ENCODE measurements at places on chromosomes 2 and 18. TPM values are rescaled to one million over a fixed set of nuclear protein-coding genes. Genes with fewer than 3 reads are reported as not detected.
A peak's percentile ranks its signal among the peaks of the same experiment; 100 is the strongest.

The LOXHD1 gene
- not detected for total RNA-seq

The UGT1A3 gene
- 0.64 TPM for total RNA-seq

- DNase-seq, result no peak
Measured at GRCh38 chr2:63789338-63790020, 52.2 kb upstream of the UGP2 start.

DNA sequence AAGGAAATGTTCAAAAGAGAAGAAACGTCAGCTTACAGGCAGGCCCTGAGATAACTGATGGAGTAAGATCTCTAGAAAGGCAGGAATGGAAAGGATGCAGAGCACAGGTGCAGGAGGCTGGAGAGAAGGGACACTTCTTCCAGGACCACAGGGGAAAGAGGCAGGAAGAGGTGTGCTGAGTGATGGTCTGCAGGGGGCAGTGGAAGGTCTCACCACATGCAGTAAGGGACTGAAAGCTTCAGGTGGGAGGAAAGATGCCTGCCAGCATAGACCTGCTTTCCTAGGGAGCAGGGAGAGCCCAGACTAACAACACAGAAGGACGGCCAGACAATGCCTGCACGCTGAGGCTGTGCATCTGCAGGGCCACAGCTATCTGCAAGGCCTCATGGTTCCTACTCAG is 156.8 kb downstream of the L3MBTL4 start:
- DNase-seq, result no peak

- no peak for DNase-seq
Measured at GRCh38 chr2:101775092-101775491, 77.6 kb downstream of the MAP4K4 start.

GRCh38 chr2:189511960-189512319 is 68.6 kb downstream of the SLC40A1 start:
- DNase-seq, result no peak

DNA sequence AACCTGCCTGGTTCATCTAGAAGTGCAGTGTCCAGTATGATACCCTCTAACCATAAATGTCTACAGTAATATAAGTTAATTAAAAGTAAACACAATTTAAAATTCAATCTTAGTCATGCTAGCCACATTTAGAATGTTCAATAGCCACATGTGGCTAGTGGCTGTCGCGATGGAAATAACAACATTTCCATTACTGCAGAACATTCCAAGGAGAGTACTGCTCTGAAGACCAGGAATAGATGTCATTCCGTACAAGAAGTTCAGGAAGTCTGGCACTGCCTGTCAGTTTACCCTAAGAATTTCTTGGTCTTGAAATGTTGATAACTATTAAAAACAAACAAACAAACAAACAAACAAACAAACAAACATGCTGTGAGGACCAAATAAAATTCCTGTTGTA is 17.2 kb downstream of the LANCL1 start:
- no peak for DNase-seq

- peak; percentile 68 for DNase-seq
Measured at GRCh38 chr2:70104231-70105111, 17.2 kb downstream of the PCBP1 start.

DNA sequence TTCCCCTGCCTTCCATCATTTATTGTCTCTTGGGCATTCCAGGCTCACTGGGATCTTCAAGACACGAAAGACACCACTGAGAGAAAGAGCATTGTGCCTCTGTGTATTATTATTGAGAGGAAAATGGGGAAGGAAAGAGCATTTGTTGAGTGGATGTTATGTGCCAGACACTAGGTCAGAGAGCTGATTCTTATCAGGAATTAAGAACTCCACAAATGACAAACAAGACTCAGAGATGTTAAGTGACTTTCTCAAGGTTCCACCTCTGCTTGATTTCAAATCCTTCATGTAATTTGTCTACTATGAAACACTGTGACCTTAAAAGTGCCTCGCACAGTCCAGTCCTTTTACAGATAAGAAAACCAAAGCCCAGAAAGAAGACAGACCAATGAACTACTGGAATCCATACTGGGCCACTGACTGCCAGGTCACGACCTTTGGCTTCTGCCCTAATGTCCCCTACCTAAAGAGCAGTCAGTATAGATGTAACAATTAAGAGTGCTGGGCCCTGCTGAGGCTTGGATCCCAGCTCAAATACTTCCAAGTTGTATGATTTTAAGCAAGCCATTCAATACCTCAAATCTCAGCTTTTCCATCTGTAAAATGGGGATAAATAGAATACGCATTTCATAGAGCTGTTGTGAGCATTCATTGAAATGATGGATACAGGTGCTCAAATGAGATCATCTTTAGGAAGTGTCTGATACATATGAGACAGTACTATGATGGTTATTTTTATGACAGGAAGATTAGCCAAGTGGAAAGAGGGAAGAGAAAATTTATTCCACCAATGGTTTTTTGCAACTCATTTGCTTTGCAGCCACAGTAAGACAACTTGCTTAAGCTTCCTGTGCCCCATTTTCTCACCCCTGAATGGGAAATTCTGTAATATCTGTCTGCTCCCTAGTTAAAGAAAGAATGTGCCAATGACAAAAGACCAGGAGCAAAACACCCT is 10.9 kb downstream of the KLF7 start:
- no peak for DNase-seq

DNA sequence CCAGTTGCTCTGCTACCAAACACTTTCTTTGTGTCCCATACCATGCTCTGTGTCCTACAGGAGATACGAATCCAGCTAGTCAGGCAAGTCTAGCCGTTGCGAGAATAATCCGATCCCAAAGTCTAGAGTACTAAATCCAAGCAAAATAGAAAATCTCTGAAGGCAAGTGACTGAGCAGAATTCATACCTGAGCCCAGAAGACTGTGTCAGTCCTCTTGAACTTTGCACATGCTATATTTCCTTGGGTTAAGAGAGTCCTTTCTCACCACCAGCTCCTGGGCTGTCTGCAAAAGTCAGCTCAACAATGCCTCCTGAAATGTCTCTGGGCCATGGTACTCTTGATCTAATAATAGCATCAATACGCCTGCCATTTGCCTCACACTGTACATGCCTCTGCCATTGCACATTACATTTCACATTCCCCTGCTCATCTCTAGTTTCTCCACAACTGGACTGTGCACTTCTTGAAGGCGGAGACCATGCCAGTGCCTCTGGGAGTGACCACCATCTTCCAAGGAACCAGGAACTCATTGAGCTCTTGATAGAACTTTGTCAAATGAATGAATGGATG is 265.8 kb upstream of the ID2 start:
- peak; percentile 7 for DNase-seq

DNA sequence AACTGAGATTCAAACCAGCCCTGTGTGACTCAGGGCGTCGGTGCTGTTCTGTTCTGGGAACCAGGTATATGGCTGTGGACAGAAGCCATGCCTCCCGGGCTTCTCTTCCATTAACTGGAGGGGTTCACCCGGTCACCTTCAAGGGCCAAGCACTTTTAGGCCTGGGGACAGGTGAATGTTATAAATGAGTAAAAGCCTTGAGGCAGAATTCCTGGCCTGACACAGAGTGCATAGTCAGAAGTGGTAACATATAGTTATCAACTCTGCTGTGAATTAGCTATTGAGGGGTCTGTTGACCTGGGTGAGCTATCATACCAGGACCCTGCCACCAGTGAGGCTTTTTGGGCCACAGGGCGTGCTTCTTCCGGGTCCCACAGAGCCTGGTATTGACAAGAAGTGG is 2.7 kb downstream of the FHOD3 start:
- no peak for DNase-seq

DNA sequence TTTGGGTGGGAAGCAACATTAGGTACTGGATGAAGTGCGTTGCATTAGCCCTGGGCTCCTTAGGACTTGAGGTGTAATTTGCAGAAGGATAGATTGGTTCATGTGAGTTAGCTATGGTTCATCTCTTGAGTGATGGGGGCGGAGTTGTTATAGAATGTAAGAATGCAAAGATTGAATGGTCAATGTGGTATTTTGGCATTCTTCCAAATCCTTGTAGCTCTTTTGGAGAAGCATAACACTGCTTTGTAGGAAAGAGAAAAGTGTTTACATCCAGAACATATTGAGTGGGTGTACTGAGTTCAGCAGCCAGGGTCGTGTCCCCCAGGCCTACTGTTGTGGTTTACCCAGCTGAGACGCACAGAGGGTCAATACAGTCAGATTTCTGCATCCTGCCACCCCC is 173.5 kb downstream of the FMNL2 start:
- no peak for DNase-seq

All from Caco-2 (cell line).